ENCODE measurements at places on chromosomes 3 and 15.

DNA sequence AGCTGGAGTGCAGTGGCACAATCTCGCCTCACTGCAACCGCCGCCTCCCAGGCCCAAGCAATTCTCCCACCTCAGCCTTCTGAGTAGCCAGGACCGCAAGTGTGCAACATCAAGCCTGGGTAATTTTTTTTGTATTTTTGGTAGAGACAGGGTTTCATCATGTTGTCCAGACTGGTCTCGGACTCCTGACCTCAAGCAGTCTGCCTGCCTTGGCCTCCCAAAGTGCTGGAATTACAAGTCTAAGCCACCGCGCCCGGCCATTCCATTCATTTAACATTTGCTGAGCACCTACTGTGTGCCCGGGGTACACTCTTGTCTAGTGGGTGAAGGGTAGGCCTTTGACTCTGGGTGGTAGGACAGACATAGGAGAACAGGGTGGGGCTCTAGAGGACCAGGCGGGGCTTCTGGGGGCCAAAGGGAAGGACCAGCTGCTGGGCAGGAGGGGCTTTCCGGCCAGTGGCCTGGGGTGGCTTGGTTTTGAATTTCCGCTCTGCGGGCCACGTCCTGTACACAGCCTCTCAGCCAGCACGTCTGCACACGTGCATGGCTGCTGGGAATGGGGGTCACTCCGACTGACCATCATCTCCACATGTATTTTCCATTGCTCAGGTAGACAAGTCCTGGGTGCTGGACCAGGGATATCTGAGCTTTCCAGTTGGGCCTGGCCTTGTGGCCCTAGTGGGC lies 2.4 kb downstream of the SLC38A3 start:
- no peak for DNase-seq

DNA sequence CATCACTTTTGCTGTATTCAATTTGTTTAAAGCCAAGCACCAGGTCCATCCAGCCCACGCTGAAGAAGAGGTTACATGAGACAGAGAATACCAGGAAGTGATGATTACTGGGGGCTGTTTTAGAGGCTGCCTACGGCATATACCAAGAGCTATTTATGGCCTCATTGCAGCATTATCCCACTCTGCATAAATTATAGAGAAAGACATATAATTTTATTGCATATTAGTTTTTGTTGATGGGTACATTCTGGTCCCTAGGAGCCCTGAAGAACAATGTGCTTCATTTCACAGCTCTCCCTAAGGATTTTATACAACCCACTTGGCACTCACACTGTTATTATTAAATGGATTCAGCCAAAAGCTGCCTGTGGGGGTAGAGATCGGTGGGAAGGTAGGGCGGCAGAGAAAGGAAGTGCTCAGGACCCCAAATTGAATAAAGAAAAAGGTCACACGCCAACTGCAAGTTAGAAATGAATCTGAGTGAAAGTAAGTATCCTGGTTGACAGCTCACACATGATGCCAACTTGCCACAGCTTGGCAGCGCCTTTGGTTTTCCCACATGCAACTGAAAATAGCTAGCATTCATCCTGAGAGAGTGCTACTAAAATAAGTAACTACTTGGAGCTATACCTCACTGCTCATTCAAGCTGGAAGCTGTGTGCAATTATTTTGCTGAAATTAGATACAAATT lies 73.7 kb downstream of the CCNL1 start:
- no peak for DNase-seq

GRCh38 chr3:186070996-186071395 lies 37.9 kb downstream of the ETV5 start:
- DNase-seq, result no peak

DNA sequence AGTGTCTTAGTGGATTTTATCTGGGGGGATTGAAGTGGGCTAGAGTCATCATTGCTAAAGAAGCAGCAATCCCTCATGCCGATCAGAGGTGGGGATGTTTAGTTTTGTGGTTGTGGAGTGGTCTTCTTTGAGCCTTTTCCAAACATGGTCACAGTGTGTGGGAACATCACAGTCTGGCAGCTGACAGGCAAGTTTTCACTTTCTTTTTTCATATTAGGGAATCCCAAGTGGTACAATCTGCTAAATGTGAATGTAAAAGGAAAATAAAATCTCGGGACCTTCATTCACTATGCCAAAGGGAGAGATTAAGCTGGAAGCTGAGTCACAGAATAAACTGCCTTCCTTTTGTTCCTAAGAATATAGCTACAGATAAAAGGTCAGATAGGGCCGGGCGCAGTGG lies 10.4 kb upstream of the CX3CR1 start:
- no peak for DNase-seq

DNA sequence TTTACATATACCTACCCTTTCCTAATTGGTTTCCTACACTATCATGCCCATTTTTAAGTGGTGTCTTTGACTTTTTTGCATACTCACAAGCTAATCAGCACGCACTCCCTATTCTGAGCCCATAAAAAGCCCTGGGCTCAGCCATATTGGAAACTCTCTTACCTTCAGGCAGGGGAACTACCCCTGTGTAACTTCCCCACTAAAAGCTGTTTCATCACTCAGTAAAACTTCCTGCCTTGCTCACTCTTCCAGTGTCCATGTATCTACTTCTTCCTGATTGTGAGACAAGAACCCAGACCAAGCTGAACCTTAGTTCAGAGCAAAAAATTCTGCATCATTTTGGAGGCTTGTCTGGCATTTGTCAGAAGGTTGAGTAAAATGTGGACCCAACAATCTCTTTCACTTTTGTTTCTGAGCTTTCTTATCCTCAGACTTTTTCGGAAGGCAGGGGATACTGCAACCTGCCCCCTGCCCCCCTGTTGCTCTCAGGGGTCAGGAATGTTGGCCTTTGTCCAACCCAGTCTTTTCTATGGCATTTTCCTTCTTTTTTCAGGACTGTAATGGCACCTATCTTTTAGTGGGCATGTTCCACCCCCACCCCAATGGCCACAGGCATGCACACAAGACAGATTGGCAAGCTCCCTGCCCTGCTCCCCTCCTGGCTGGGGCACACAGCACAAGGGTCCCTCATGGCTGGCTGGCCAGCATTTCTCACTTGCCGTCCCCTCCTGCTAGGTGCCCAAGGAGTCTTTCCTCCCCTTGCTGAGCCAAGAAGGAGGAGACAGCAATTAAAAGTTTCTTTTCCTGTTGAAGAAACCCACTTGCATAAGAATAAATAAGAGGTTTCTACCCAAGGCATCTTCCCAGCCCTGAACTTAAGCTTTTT lies 26.3 kb upstream of the TMEM45A start:
- no peak for DNase-seq

DNA sequence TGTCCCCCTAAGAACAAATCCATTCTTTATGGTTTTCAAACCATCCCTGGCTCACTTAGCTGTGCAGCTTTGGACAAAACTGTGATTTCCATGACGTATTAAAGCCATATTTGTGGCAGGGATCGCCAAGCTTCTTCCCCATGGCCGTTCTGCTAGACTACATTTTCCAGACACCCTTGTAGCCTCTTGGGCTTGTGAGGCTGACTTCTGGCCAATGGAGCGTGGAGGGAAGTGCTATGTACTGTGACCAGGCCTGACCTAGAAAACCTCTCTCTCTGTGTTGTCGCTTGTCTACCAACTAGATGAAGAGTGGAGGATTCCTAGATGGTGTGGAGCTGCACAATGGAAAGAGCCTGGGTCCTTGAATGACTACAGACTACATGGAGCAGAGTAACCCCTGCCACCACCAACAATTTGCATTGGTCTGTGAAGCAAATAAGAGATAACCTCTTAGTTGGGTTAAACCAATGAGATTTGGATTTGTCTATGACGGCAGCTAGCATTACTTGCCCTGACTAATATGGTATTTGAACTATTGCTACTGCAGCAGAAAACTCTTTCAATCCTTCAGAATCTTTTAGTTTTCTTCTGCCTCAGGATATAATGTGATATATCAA lies 22.1 kb upstream of the MGLL start:
- no peak for DNase-seq

DNA sequence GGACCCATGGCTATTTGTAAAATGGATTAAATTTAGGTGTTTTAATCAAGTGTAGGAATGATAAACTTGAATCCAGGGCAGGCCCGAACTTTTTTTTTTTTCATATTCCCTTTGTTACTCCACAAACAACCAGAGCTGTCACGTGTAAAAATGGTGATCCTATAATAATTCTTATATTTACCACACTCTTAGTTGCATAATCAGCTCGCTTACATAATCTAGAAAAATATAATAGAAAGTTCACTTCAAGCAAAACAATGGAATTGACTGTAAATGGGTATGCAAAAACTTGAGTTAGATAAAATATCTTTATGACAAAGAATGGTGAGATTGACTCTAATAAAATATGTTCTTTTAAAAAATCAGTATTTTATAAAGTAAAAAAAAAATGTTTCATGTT lies 2.1 kb upstream of the PAQR9 start:
- no peak for DNase-seq

GRCh38 chr3:171429635-171430034 lies 30.6 kb downstream of the TNIK start:
- no peak for DNase-seq

DNA sequence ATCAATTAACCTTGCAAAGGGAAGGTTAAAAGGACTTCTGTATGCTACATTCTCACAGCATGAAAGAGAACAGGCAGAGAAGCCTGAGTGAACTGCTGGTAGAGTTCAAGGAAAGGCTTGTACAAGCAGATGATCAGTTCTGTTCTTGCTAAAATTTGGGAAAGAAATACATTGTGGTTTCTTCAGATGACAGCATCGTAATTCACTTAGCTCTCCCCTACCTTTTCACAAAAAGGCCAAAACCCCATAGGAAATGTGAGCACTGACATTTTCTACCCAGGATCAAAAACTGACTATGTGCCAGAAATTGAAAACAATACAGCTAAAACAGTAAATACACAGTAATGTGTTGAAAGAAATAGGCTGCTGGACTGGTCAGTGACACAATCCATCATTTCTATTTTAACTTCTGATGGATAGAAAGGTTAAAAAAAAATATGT lies 216.4 kb downstream of the DPH6 start:
- DNase-seq, result no peak

DNA sequence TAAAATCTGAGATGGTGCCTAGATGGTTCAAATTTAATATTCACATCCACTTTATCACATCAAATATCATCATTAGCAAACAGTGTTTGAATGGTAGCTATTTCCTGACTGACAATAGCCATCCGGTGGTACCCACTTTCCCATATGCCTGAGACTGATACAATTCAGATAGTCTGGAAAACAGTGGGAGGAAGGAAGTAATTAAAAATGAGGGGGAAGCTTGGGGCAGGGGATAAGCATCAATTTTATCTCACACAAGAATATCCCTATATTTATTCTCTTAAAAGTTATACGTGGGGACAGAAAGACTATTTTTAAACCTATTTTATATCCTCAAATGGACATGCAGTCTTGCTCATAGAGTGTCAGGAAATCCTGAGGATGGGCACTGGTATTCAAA lies 122.5 kb upstream of the GAP43 start:
- DNase-seq, result no peak

- DNase-seq, result no peak
Observed at GRCh38 chr15:64092864-64093626, 593 bp downstream of the CIAO2A start.

GRCh38 chr3:106332884-106333283 lies 464.1 kb upstream of the CBLB start:
- DNase-seq, result no peak

Data from AG09309 (cell line).